ENCODE measurements at places on chromosomes 5 and 9.

DNA sequence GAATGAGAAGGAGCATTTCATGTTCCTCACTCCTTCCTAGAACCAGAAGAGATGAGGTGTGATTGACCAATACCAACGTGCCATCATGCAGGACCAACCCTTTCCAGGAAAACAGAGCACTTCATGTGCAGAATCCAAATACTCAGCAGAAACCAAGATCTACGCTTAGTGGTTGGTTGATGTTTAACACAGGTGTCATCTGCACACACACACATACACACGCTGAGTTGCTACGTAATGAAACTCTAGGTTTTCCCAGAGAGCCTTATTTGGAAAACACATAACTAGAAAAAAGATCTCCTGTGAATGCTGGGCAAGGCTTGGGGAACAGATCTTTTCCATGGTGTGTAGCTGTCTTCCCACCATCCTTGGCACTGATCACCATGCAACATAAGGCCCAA is 21.1 kb upstream of the ZNF622 start:
- no peak for DNase-seq

DNA sequence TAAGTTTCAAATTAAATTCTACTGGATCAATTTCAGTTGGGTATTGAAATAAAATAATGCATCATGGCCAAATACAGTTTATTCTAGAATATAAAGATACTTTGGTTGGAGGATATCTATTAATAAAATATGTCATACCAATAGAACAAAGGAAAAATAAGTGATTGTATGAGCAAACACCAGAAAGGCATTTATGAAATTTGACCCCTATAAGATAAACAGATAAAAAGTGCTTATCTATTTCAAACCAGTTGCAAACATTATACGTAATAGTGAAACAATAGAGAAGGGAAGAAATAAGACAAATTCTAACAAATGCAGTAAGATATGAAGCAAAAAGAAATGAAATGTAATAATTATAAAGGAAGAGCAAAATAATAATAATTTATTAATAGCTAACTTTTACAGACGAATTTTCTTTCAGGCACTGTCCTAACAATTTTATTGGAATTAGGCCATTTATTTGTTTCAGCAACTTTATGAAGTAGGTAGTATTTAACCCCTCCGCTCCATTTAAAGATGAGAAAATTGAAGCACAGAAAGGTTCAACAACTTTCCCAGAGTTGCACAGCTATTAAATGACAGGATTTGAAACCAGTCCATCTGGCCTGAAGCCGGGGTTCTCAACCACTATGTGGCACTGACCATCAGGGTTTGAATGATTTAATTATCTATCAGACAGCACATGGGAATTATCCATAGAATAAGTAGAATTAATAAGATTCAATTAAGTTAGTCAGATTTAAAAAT is 20.8 kb downstream of the ANKRD55 start:
- peak; percentile 7 for DNase-seq

- DNase-seq, result no peak
Observed at GRCh38 chr5:88876714-88877113, 6.3 kb downstream of the MEF2C start.

DNA sequence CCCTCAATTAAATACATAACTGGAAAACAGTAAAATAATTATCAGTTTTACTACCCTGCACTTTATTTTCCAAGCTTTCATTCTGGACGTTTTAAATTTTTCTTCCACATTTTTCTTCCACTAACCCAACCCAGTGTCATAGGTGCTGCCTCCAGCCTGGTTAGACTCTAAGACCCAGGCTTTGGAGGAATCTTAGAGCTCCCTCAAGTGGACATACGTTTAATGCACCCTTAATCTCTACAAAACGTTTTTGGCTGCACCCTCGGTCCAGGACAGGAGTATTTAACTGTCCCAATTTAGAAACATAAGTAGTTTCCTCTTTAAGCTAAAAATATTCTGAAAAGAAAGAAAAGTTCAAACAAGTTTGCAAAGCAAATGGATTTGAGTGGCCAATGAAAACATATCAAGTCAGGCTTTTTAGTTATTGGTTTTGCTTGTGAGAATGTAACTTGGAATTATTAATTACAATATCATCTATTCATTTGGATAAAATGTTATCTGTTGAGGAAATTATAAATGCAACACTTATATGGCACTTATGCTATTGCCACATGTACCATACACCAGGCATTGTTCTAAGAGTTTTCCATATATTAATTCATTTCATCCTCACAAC is 38.9 kb downstream of the CDH6 start:
- peak; percentile 84 for DNase-seq

GRCh38 chr5:7877851-7878250 is 8.9 kb downstream of the MTRR start:
- DNase-seq, result no peak

DNA sequence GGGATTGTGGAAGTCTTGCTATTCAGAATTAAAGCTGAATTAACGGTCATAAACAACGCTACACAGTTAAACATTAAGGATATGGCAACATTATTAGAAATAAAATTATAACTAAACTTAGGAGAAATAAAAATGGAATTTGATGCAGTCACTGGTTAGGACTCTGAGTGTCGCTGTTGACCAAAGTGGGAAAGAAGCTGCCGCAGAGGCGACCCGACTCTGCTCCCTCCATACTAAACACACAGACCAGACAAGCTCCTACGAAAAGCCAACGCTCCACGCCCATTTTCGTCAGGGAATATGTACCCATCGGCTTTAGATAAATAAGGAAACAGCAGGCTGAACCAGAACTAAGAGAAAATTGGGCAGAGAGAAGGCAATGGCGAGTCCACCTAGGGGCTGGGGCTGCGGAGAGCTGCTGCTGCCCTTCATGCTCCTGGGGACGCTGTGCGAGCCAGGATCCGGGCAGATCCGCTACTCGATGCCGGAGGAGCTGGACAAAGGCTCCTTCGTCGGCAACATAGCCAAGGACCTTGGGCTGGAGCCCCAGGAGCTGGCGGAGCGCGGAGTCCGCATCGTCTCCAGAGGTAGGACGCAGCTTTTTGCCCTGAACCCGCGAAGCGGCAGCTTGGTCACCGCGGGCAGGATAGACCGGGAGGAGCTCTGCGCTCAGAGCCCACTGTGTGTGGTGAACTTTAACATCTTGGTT is at the start of gene PCDHGA5:
PCDHGA5 (plus strand) TSS at position 211 of the 709 bp plus-strand sequence; CDS start at position 380, 169 bp downstream.
- no peak for DNase-seq

DNA sequence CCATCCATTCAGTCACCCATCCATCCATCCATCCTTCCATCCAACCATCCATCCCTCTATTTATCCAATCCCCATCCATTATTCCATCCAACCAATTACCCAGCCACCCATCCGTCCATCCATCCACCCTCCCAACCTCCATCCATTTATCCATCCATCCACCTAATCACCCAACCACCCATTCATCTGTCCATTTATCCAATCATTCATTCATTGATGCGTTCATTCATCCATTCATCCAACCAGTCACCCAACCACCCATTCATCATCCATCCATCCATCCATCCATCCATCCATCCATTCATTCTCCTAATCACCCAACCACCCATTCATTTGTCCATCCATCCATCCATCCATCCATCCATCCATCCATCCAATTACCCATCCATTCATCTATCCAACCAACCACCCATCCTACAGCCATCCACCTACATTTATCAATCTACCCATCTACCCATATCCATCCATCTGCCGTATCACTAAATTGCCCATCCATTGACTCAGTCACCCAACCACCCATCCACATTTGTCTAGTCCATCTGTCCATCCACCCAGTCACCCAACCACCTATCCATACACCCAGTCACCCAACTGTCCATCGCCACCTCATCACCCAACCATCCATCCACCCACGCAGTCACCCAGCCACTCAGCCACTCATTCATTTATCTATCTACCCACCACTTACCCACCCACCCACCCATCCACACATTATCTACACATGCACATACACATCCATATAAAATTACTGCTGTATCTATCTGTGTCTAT is 165.4 kb downstream of the TRIO start:
- DNase-seq, result no peak

DNA sequence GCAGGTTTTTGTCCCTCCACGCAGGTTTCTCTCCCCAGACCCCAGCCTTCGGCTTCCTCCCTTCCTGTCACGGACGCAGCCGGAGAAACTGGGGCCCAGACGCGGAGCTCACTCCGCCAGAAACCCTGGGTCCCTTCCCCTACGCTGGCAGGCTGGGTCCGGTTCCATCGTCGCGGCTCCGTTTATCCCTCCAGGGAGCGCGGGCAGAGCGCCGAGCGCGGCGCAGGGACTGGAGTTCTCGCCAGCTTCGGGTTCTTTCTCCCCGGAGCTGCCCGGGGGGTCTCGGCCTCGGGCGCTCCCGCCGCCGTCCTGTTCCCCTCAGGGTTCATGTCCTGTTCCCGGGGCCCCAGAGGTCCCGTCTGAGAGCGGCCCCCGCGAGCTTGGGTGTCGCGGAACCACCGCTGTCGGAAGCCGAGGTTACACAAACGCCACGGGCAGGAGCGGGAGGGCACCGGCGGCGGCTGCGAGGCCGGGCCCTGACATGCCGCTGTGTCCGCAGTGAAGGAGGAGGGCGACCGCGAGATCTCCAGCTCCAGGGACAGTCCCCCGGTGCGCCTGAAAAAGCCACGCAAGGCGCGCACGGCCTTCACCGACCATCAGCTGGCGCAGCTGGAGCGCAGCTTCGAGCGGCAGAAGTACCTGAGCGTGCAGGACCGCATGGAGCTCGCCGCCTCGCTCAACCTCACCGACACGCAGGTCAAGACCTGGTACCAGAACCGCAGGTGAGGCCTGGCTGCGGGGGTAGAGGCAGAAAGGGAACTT is 4.6 kb downstream of the BARHL1 start:
- DNase-seq, result no peak

- DNase-seq, result no peak
Observed at GRCh38 chr5:79992891-79993657, 2.0 kb upstream of the MTX3 start.

DNA sequence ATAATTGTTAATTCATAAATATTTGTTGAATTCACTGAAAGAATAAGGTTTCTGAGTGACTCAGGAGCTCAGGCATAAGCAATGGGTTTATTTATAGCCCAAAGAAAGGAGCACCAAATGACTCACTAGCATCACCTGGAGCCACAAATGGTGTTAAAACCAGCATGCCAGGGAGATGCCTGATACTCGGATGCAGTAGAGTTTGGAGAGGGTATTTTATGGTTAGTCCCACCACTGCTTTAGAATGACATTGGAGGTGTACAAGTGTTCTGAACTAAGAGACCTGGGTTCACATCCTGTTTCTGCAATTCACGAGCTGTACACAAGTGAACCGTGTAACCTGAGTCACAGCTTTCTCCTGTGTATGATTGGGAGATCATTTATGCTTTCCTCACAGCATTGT is 25.2 kb downstream of the CCL28 start:
- DNase-seq, result no peak

GRCh38 chr5:157290981-157291711 is 25.2 kb downstream of the CYFIP2 start:
- DNase-seq, result peak; percentile 36
